IPS DF 19.7 (cell line): ENCODE measurements at places on chromosomes 3 and 15.

- DNase-seq, result no peak
These were observed 46.9 kb upstream of the PPP2R3A start for GRCh38 chr3:135918600-135918999.

- peak; percentile 52 for DNase-seq
These were observed 30.7 kb upstream of the ST3GAL6 start for GRCh38 chr3:98732286-98733052.

GRCh38 chr3:50585919-50586762, 16.8 kb downstream of the HEMK1 start:
- DNase-seq, result no peak

- DNase-seq, result no peak
These were observed 4.2 kb upstream of the NPHP3 start for GRCh38 chr3:132726341-132726823.

DNA sequence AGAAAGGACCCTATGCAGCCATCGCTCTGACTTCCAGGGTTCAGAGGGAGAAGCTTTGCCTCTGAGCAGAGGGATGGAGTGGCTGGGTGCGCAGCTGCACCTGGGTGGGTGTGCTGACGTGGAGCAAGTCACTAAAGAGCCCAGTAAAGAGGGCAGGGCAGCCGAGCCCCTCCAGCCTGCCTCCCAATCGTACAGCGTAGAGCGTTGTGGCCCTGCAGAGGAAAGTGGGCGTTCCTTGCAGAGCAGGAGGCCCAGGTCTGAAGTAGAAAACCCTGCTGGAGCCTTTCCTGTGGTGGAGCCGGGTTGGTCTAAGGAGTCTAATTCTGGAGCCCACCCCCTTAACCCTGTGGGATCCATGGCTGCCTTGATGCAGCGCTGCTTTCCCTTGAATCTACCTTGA, 61.0 kb downstream of the ABTB1 start:
- DNase-seq, result no peak
